ENCODE measurements at places on chromosomes 5 and 9.

DNA sequence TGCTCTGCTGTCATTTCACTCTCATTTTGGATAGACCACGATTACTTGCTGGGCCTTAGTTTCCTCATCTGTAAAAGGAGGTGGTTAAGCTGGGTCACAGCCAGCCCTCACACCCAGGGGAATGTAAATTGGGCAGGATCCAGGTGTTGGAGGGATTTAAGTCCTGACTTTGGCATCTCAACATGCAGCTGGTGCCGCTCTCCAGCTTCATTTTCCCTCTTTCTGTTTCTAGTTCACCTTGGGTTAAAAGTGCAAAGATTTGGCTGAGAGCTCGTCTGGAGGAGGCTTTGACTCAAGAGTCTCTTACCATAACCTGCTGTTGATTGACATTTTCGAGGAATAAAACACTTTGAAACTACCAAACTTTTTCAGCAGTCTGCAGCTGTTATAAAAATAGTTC lies 144.3 kb upstream of the DHFR start:
- DNase-seq = no peak

DNA sequence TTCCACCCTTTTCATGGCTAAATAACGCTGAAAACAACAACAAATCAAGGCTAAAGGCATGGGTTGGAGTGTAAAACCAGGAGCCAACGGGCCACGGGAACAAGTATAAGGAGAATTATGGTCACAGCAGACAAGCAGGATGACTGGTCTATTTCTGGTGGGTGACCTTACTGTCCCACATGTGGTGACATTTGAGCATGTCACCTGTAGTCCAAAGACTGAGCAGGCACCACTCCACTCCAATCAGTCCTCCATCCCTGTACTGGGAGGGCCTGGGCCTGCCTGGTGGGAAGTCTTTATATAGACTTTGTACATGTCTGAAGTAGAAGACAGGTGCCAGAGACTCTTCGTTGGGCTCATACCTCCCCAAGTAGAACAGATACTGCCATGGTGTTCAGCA lies 36.8 kb downstream of the C9orf153 start:
- DNase-seq = no peak

- peak; percentile 52 for DNase-seq
Measured at GRCh38 chr9:33517373-33517772, 6.7 kb upstream of the ANKRD18B start.

DNA sequence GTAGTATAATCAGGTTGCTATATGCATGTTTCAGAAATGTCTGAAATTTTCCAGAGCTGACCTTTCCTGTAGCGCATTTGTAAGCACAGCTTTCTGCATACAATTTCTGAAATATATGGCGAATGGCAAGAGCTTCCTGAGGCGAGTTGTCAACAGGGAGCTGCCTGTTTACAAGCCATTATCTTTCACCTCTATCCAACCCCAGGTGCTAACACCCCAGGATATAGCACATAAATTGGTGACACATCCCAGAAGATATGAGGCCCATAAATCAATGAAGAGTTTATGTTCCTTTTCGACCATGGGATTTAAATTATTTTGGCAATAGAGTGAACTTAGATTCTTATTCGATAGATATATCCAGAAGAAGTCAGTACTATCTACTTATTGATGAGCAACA lies 379.8 kb downstream of the KDM4C start:
- DNase-seq = no peak

DNA sequence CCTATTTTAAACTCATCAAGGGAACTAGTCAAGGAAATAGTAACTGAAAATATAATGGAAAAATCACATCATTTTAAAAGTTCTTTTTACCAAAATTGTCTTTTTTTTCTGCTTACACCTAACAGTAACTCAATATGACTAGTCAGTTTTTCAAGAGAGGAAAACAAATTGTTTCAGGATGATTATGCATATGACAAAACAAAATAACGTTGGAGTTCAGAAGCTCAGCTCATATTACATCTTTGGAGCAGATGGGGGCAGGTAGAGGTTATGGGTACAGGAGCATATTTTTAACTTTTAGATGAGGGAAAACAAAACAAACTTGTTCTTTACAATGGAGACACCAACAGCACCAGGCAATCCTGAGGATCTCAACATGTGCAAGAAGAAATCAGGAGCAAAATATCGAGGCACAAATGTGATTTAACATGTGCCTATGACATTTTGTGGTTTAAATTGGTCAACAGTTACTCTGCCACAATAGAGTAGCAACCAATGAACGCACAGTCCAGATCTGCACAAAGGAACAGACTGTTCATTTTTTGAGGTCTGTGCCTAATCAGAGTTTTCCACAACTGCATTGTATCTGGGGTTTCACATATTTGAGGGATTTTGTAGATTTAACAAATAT lies 659.0 kb downstream of the ANXA1 start:
- no peak for DNase-seq

GRCh38 chr5:17219469-17219868 lies 2.0 kb downstream of the BASP1 start:
- no peak for DNase-seq

GRCh38 chr9:75200892-75201470 lies 112.7 kb downstream of the OSTF1 start:
- DNase-seq = peak; percentile 55

- DNase-seq = peak; percentile 45
Measured at GRCh38 chr9:17065062-17065461, 69.8 kb upstream of the CNTLN start.

GRCh38 chr9:20436476-20437195 lies 185.7 kb downstream of the MLLT3 start:
- DNase-seq = no peak

DNA sequence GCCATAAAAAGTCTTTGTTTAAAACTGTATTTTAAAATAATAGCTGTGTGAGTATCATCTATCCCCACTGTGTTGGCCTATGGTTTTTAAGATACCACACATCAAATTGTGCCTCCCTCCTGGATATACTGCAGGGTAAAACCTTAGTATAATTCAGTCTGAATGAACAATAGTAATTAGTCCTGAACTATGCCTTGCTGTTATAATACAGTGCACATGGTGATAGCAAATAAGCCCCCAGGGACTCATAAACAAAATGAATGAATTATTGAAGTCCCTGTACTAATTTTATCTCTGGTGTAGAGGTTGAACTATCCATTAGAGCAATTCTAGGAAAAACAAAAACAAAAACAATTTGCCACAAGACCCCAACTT lies 142.7 kb upstream of the ADAMTSL1 start:
- DNase-seq = no peak

GRCh38 chr5:79642210-79642609 lies 30.0 kb downstream of the TENT2 start:
- DNase-seq = no peak

DNA sequence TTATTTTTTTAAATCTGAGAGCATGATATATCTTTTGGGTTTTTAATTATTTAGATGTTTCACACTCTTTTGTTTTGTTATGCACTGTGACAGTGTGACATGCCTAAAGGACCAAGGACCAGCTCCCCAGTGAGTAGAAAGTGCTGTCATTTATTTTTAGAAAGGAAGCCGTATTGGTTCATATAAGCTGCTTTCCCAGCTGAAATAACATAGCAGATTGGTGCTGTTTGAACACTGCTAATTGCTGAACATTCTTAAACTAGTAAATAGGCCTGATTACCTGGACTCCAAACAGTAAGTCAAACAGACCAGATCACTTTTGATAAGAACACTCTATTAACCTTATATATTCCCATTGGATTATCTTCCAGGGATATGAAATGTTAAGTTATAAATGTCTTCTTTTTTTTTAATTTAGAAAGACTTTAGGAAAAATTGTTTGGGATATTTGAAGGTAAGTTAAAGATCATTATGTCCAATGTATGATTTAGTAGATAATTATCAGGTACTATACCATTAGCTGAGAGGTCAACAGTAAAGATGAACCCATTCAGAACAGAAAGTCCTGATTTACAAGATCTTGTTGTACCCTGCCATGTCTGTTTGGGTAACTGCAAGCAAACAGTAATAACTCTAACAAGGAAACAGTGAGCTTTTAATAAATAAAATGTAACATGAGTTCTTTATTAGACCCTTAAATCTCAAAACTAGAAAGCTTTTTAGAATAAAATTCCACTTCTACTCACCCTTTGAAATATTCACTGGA lies 27.8 kb upstream of the ELL2 start:
- no peak for DNase-seq

DNA sequence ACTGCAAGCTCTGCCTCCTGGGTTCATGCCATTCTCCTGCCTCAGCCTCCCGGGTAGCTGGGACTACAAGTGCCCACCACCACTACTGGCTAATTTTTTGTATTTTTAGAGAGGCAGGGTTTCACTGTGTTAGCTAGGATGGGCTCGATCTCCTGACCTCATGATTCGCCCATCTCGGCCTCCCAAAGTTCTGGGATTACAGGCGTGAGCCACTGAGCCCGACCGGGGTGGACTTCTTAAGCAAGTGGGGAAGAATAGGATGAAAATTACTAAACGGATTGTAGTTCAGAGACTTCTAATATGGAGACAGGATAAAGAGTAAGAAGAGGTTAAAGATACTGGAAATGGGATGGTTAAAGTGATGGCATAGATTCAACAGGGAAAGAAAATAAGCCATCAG lies 132.3 kb upstream of the IRX2 start:
- DNase-seq = no peak

- no peak for DNase-seq
Measured at GRCh38 chr5:4703931-4704458, 436.1 kb upstream of the ADAMTS16 start.

- peak; percentile 41 for DNase-seq
Measured at GRCh38 chr5:173581408-173582215, 34.8 kb downstream of the BOD1 start.

GRCh38 chr5:61650661-61651060 lies 318.6 kb downstream of the ZSWIM6 start:
- DNase-seq = no peak

GRCh38 chr9:2469681-2470221 lies 151.8 kb upstream of the VLDLR start:
- DNase-seq = peak; percentile 52

DNA sequence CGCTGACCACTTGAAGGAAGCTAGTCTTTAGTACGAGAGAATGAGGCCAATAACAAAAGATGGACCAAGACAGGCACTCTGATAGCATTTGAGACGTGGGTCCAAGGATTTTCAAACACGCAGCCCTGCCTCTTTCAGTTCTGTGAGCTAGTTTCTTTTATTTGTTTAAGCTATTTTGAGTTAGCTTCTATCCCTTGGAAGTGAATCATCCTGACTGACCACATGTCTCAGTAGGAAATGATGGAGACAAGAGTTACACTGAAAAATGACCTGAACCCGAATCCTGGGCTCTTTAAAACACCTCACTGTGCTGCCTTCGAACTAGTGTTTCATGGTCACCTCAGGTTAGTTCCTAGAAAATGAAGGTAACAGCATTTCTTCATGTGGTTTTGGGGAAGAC lies 9.9 kb downstream of the TEK start:
- DNase-seq = peak; percentile 82

- peak; percentile 1 for DNase-seq
Measured at GRCh38 chr5:107134931-107135330, 535.8 kb downstream of the EFNA5 start.

DNA sequence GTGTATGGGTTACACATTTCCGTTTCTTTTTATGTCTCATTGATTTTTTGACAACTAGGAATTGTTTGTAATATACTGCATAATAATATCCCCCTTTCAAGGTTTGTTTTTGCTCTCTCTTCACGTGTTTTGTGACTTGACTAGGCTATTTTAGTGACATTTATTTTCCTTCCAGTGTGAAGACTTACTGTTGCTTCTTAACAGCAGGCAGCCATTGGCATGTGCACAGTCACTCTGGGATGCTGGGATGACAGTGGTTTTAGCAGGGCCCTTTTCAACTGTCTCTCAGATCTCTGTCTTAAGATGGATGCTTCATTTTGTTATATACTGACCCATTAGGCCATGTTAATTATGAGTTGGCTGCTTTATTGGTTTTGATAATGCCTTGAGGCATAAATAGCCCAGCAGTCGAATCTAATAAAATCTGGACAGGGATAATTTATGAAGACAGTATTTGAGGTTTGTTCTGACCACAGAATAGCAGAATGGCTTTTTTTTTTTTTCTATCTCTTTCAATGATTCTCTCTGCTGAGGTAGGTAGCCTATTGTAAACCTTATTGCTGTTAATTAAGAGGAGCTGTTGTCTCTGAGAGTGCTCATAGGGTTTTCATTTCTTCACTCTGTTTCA lies 536.0 kb downstream of the GABRG2 start:
- DNase-seq = no peak

- DNase-seq = peak; percentile 91
Measured at GRCh38 chr9:94973451-94973941, 247.0 kb downstream of the AOPEP start.

DNA sequence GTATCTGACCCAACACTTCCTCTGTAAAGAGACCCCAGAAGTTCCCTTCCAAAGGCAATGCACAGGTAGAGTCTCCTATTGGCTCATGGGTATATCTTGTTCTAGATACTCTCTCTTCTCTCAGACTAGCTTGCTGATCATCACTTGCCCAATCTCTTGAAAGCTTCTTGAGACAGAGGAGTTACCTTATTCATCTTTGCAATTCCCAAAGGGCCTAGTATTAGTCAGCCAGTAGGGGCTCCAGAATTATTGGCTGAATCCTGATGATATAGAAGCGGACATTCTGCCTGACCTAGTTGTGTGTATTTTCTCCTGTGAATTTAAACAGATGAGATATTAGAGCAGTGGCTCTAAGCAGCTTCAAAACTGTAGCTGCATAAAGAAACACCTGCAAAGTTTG lies 304.0 kb upstream of the KLF4 start:
- no peak for DNase-seq

- DNase-seq = no peak
Measured at GRCh38 chr9:10566848-10567247, 46.0 kb downstream of the PTPRD start.

GRCh38 chr9:124843456-124844034 lies 9.7 kb upstream of the WDR38 start:
- no peak for DNase-seq

DNA sequence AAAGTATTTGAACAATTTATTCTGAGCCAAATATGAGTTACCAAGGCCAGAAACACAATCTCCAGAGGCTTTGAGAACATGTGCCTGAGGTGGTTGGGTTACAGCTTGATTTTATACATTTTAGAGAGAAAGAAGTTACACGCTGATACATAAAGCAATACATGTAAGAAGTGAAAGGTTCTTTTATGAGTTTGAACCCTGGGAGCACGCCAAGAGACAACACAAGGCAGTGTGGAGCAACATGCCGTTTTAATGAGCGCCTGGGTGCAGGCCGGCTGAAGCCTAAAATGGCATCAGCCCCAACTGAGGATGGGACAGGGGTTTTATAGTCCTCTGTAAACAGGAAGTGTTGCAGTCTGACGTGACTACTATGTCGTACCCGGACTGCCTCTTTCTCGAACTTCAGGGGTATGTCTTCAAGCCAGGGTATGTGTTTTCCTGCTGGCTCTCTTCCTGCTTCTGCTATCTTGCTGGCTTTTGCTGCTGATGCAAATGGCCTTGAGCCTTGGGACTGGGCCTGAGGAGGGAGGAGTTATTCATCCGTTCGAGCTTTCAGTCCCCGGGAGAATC lies 193.7 kb downstream of the CYLC2 start:
- DNase-seq = no peak

- DNase-seq = peak; percentile 67
Measured at GRCh38 chr5:138953387-138954256, 78.5 kb upstream of the LRRTM2 start.
